ENCODE measurements at places on chromosomes 11 and 22. TPM values are rescaled to one million over a fixed set of nuclear protein-coding genes. Genes with fewer than 3 reads are reported as not detected.

GRCh38 chr11:17769218-17769617 lies 34.6 kb downstream of the KCNC1 start:
- DNase-seq = no peak

GRCh38 chr11:665704-666281 lies 28.7 kb downstream of the DRD4 start:
- no peak for DNase-seq

DNA sequence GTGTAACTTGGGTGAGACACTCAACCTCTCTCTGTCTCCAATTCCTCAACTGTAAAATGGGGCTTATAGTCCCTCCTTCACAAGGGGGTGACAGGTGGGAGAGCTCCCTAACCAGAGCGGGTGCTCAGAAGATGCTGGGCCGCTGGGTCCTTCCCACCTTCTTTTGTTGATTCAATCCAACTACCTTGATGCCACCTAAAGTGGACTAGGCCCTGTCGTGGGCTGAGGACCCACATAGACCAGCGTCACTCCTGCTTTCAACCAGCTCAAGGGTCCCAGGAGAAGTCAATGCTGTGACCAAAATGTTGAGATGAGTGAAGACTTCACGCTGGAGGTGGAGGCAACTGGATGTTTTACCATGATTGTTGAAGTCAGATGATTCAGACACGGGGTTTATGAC lies 72.7 kb upstream of the WNT11 start:
- no peak for DNase-seq

Gene NCAM1
- polyA plus RNA-seq = 88.0 TPM

DNA sequence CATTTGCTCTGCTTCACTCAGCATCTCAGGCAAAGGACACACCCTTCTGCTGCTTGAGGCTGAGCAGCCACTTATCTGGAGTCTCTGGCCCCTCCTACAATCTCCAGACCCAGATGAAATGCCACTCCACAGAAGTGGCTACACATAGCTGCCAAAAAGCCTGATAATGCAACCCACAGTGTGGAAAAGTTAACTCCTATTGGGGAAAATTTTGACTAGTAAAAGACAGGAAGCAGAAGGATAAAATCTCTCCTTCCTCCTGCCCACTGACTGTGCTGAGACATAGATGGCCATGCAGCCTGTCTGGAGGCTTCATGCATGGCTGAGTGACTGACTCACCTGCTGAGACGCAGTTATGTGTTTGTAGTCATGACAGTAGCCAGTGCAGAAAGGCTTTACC lies 92.3 kb upstream of the TEAD1 start:
- DNase-seq = no peak

Gene NADSYN1
- polyA plus RNA-seq = 66.0 TPM

Gene ZP1
- 0.32 TPM for polyA plus RNA-seq

GRCh38 chr11:36110668-36111410 lies 167.0 kb downstream of the LDLRAD3 start:
- no peak for DNase-seq

DNA sequence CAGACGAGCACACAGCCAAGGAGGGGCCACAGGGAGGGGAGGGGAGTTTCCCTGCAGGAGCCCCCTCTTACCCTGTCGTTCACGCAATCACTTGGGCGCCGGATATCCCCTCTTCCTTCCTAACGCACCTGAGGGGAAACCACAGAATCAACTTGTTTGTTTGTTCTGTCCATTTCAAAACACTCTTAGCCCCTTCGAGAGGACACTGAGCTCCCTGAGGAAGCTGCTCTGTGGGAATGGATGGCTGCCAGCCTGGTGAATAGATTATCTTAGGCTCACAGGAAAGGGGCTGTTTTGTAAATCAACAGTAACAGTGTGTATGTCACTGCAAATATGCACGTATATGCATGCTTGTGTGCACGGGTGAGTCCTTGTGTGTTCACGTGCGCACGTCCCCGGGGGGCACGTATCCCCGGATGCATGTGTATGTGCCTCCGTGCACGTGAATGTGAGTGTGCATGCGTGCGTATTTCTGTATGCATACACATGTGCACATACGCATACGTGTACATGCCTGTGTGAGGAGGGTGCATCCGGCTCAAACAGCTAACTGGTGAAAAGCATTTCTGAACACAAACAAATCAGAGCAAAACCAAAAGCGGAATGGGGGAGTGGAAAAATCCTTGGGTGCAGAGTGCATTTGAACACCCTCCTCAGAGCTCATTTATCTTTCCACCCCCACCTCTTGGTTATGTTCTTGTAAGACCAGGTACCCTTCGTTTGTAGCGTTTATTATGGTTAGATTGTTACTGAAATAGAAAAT lies 7.2 kb downstream of the ARSA start:
- no peak for DNase-seq

DNA sequence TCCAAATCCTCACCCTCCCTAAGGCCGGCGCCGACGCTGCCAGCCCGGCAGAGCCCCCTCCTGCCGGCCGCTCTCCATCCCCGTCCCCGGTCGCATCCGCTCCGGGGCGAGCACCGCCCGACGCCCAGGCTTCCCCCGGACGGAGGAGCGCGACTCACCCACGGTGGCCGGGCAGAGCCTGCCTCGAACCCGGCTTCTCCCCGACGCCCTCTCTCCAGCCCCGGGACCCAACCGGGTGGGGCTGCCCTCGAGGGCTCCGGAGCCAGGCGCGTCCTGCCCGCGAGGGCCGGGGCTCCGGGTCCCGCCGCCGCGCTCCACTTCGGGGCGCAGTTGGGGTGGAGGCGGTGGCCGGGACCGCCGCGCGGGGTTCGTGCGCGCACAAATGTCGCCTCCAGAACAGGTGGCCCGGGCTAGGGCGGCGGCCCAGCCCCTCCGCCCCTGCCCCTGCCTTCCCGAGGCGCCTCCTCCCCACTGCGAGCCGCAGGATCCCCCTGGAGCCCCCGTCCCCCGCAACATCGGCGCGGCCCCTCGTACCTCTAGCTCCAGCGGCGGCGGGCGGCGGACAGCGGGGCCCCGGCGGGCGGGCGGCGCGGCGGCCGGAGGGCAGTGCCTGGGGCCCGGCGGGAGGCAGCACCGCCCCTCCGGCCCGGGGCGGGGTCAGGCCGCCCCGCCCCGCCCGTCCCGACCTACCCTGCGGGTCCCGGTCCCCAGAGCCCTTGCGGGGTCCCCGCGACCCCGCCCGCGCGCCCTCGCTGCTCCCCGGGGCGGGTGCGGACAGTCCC lies at the start of gene A4GALT:
Gene A4GALT (minus strand): TSS at position 608 of the 782 bp plus-strand sequence. CDS start 26,919 bp downstream, outside the sequence.
- no peak for DNase-seq

GRCh38 chr11:70477176-70477575 lies 78.8 kb downstream of the CTTN start:
- DNase-seq = no peak

- no peak for DNase-seq
Measured at GRCh38 chr11:114195981-114196731, 100.0 kb upstream of the NNMT start.

Gene SMC1B
- polyA plus RNA-seq = 0.13 TPM

Gene PRR14L
- 25.0 TPM for polyA plus RNA-seq

Gene SEPTIN3
- polyA plus RNA-seq = 9.2 TPM

GRCh38 chr11:73404506-73405145 lies 28.4 kb downstream of the RELT start:
- no peak for DNase-seq

GRCh38 chr11:646214-646613 lies 9.1 kb downstream of the DRD4 start:
- DNase-seq = no peak

DNA sequence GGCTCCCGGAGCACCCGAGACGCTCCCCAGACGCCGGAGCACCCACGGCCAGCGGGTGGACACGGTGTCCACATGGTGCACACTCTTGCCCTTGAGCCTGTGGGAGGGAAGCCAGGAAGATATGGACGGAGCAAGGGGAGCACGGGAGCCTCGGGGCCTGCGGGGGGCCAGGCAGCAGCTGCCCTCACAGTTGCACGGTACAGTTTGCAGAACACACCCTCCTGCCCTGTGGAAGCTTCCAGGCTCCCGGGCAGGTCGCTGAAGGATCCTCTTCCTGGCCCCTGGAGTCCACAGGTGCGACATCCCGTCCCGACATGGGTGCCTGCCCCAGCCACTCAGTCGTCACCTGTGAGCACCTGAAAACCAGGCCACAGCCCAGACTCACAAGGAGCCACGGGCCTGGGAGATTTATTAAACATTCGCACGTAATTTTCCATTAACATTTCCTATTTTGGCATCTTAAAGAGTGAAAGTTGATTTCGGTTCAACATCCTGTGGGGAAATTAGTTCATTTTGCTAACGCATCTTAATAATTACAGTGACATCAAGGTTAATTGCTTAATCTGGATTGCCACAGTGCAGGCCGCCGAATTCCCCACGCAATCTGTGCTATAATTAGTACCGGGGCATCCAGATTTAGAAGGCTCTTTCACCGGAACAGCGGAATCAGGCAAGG lies 253.3 kb downstream of the BRD1 start:
- no peak for DNase-seq

GRCh38 chr22:19631899-19632667 lies 82.2 kb upstream of the SEPTIN5 start:
- DNase-seq = no peak

Gene CATSPERZ
- polyA plus RNA-seq = not detected

Gene MRGPRX3
- not detected for polyA plus RNA-seq

DNA sequence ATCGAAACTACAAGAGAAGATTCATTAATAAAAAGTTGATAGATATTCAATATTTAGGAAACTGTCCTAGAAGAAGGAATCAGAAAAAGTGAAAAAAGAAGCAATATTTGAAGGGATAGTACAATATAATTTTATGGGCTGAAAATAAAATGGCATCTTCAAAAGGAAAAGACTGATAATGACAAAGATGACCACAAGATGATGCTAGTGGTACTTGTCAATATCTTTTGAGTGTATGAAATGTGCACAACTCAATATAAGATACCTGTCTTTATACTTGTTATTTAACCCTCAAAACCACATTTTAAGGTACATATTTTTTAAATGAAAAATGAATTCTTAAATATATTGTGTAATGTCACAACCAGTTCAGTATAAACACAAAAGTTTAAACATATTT lies 1059.6 kb upstream of the RAG2 start:
- no peak for DNase-seq

DNA sequence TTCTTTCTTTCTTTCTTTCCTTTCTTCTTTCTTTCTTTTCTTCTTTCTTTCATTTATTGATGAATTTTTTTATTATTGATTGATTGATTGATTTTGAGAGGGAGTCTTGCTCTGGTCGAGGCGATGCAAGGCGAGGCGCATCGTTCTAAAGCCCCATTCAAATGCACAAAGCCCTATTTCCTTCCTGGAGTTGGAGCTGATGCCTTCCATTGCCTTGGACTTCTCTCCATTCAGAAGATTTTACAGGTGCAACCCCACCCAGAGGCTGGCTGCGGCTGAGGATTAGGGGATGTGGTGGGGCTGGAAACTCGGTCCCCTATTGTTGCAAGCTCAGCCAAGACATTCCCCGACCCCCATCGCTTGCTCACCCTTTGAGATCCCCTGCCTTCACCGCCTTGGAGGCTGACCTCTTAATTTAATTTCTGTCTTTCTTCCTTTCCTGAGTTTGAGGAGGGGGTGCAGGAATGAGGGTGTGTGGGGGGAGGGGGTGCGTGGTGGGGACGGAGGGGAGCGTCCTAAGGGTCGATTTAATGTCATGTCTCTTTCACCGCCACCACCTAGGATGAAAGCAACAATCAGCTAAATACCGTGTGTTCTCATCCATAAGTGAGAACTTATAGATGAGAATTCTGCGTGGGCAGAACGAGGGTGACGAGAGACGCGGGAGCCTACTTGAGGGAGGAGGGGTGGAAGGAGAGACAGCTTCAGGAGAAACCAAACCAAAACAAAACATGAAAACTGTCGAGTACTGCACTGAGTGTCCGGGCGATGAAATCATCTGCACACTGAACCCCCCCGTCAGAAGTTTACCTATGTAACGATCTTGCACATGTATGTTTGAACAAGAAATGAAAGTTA lies 3913.9 kb upstream of the OR11H1 start:
- DNase-seq = no peak

Gene FGF4
- 0.05 TPM for polyA plus RNA-seq

DNA sequence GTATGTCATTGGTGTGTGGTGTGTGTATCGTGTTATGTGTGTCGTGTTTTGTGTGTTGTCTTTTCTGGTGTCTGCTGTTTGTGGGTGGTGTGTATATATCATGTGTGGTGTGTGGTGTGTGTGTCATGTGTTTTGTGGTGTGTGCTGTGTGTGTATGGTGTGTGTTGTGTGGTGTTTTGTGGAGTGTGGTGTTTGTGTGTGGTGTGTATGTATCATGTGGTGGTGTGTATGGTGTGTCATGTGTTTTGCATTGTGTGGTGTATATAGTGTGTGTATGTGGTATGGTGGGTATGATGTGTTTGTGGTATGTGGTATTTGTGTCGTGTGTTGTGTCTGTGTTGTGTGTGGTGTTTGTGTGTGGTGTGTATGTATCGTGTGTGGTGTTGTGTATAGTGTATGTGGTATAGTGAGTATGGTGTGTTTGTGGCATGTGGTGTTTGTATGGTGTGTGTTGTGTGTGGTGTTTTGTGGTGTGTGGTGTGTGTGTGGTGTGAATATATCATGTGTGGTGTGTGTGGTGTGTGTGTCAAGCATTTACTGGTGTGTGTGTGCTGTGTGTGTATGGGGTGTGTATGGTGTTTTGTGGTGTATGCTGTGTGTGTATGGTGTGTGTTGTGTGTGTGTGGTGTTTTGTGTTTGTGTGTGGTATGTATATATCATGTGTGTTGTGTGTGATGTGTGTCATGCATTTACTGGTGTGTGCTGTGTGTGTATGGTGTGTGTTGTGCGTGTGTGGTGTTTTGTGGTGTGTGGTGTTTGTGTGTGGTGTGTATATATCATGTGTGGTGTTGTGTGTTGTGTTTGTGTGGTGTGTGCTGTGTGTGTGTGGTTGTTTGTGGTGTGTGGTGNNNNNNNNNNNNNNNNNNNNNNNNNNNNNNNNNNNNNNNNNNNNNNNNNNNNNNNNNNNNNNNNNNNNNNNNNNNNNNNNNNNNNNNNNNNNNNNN lies 12.7 kb downstream of the PIM3 start:
- DNase-seq = no peak

GRCh38 chr11:81241672-81242275 lies 1491.9 kb downstream of the FAM181B start:
- no peak for DNase-seq

DNA sequence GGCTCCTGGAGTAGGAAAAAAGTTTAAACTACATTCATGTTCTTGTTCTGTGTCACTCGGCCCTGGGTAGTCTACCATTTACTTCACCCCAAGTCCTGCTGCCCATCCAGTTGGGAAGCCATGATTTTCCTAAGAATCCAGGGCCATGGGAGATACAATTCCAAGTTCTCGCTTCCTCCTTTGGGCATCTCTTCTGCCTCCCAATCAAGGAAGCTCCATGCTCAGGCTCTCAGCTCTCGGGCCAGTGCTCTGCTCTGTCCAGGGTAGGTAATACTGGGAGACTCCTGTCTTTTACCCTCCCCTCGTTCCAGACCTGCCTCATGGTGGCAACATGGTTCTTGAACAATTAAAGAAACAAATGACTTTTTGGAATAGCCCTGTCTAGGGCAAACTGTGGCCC lies 60.6 kb downstream of the TIMP3 start:
- no peak for DNase-seq

Gene PHRF1
- polyA plus RNA-seq = 27.0 TPM

Gene STK33
- polyA plus RNA-seq = 25.3 TPM

All from renal cortex interstitium (tissue), 15 donors.